HL-60 (cell line): ENCODE measurements at places on chromosomes 4 and X.

GRCh38 chr4:10983268-10983667 is 298.7 kb upstream of the CLNK start:
- no peak for DNase-seq

DNA sequence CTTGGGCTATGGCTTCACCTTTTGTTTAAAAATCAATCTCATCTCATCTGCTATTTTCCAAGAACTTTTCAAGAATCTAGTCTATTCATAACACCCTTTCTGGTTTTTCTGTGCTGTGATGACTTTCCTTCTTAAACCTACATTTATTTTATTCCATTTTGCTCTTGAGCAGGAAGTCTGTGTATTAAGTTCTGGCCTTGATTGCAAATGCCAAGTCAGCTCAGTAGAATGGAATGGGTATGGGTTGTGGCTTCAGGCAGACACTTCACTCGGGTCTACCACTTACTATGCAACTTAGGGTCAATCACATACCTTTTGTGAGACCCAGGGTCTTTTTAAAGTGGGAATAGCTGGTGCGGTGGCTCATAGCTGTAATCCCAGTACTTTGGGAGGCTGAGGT is 522.3 kb downstream of the TRIML1 start:
- no peak for DNase-seq

DNA sequence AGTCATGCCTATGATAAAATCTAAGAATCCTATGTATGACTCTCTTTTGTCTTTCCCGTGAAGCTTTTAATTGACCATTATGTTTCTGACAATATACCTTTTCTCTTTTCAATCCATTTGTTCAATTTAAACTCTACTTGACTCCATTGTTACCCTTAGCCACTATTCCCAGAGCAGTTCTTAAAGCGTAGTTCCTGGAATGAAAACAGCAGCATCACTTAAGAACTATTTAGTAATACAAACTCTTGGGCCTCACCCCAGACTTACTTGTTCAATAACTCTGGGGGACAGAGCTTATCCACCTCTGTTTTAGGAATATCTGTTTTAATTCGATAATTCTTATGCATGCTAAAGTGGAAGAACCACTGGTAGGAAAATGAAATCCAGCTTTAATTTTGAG is 358.4 kb downstream of the PRR32 start:
- no peak for DNase-seq

- no peak for DNase-seq
Observed at GRCh38 chrX:93428497-93428896, 244.9 kb downstream of the NAP1L3 start.

GRCh38 chr4:147790412-147790811 is 58.5 kb downstream of the ARHGAP10 start:
- DNase-seq: no peak

DNA sequence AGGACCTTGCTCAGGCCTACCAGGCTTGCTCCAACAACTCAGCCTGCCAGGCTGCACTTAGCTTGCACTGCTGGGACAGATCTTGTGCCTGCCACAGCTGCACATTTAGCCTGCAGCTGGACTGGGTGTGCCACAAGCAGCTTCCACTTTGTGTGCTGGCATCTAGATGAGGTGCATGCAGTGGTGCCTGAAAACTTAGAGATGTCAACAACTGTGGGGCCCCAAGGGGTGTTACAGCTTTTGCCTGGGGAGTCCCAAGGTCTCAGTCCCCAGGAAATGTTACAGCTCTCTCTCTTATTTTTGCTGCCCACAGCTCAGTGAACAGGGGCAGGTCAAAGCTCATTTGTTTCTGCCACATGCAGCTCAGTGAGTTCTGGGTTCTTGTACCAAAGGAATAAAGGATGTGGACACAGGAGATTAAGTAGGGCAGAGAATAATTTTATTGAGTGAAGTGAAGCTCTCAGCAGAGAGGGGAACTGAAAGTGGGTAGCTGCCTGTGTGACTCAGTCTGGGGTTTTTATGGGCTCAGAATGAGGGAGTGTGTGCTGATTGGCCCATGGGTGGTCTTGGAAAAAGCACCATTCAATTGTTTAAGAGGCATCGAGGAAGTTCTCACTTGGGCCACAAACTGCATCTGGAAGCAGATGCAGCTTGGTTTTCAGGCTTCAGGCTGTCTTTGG is 828.3 kb downstream of the TECRL start:
- DNase-seq: no peak

DNA sequence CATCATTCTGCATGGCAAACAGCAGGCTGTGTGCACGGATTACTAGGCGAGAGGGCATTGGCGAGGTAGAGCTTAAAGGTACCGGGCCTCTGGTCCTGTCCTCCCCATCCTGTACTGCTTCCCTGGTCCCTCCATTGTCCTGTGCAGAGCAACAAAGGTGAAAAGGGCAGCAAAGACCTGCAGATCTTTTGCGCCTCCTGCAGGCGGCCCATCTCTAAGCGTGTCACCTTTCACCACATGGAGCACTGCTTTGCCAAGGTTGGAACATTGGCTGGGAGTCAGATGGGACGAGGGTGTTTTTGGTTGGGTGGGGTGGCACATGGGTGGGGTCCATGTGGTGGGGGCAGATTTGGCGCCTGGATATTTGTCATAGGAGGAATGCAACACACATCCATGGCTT is 64.7 kb upstream of the UXT start:
- no peak for DNase-seq

DNA sequence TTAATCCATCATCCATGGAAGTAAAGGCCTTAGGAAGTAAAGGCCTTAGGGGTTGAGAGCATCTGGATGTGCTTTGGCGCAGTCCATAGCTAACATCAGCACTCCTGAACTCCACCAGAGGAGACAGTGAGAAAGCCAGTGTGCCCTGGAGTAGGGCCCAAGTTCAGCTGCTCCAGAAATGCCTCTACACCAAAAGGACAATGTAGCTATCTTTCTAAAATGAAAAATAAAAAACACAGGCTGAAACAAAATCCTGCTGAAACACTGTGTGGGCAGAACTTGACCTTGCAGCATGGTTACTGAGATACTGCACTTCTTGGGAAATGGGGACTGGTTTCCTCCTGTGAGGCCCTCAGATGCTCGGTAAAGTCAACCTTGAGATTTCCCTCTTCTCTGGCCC is 29.3 kb downstream of the SH3RF1 start:
- no peak for DNase-seq

- no peak for DNase-seq
Observed at GRCh38 chr4:158958489-158959270, 144.2 kb upstream of the RAPGEF2 start.

- DNase-seq: no peak
Observed at GRCh38 chr4:183434264-183434663, 10.2 kb upstream of the CDKN2AIP start.

GRCh38 chr4:94461506-94461905 is 9.8 kb downstream of the PDLIM5 start:
- DNase-seq: no peak

DNA sequence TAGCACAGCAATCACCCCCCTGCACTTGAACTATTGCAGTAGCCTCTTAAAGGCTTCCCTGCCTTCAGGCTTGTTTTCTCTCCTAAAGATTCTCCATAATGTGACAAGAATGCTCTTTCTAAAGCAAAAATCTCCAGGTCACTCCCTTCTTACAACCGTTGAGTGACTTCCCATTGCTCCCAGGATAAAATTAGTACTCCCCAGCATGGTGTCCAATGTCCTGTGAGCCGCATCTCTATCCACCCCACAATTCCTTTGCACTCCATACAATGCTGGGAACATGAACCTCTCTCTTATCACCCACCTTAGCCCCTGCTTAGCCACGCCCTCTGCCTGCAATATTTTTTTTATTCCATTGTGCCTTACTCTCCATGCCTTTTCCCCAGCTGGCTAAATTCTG is 85.7 kb upstream of the SHISA3 start:
- no peak for DNase-seq

GRCh38 chr4:129218897-129219296 is 122.9 kb downstream of the C4orf33 start:
- no peak for DNase-seq

GRCh38 chr4:6446538-6447451 is 25.6 kb downstream of the PPP2R2C start:
- DNase-seq: no peak
